ENCODE measurements at places on chromosomes 7 and 10.

- H3K4me1 ChIP-seq, result peaks cover 11% of the 10 kb centered on the region
- no peak overlapping the region for H3K4me3 ChIP-seq
- H3K36me3 ChIP-seq, result peaks cover 37% of the 10 kb centered on the region
- DNase-seq, result no peak
- H3K27ac ChIP-seq, result no peak overlapping the region
- H3K27me3 ChIP-seq, result no peaks in the 10 kb centered on the region
Observed at GRCh38 chr10:100923580-100923979, 10.8 kb downstream of the SLF2 start.

- H3K36me3 ChIP-seq, result peaks cover 2% of the 10 kb centered on the region
- DNase-seq, result no peak
- H3K4me1 ChIP-seq, result no peaks in the 10 kb centered on the region
- no peaks in the 10 kb centered on the region for H3K27me3 ChIP-seq
Observed at GRCh38 chr7:117848941-117849340, 24.3 kb downstream of the CTTNBP2 start.

GRCh38 chr7:19920166-19920565 lies 146.7 kb upstream of the TMEM196 start:
- H3K36me3 ChIP-seq, result no peaks in the 10 kb centered on the region
- no peak overlapping the region for H3K4me3 ChIP-seq
- H3K27ac ChIP-seq, result no peak overlapping the region
- H3K27me3 ChIP-seq, result peaks cover 2% of the 10 kb centered on the region
- H3K4me1 ChIP-seq, result peaks cover 25% of the 10 kb centered on the region

DNA sequence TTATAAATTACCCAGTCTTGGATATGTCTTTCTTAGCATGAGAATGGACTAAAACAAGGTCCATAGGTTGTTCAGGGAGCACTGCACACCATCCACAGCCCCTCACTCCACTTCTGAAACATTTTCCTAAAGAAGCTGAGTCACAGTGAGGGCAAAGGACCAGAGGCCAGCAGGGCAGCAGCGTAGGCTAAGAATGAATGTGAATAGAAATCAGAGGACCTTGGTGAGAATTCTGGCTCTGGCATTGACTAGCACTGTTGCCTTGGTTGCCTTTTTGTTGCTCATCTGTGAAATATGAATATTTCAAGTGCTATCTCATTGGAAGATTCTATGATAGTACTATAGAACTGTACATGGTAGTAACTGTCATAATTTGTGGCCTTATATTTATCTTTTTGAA lies 41.7 kb upstream of the TOMM7 start:
- no peak overlapping the region for H3K27ac ChIP-seq
- no peaks in the 10 kb centered on the region for H3K27me3 ChIP-seq
- no peak overlapping the region for H3K4me3 ChIP-seq

DNA sequence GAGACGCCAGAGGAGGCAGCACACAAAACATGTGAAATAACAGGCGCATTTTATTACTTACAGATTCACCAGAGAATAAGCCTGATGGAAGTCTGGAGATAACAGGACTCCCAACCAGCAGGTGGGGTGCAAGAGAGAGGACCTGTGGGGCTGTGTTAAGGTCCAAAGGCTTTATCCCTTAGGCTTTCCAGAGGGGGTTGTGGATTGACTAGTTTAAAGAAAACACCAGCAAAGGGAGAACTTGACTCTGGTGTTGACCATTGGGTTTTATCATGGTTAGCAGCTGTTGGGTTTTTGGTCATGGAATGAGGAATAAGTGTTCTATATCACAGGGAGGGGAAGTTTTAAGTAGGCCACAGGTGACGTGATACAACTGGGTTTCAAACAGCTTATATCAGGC lies 1.6 kb upstream of the CRPPA start:
- DNase-seq, result no peak
- no peak overlapping the region for H3K27ac ChIP-seq
- H3K36me3 ChIP-seq, result peaks cover 1% of the 10 kb centered on the region
- no peaks in the 10 kb centered on the region for H3K27me3 ChIP-seq
- H3K4me1 ChIP-seq, result peaks cover 30% of the 10 kb centered on the region

DNA sequence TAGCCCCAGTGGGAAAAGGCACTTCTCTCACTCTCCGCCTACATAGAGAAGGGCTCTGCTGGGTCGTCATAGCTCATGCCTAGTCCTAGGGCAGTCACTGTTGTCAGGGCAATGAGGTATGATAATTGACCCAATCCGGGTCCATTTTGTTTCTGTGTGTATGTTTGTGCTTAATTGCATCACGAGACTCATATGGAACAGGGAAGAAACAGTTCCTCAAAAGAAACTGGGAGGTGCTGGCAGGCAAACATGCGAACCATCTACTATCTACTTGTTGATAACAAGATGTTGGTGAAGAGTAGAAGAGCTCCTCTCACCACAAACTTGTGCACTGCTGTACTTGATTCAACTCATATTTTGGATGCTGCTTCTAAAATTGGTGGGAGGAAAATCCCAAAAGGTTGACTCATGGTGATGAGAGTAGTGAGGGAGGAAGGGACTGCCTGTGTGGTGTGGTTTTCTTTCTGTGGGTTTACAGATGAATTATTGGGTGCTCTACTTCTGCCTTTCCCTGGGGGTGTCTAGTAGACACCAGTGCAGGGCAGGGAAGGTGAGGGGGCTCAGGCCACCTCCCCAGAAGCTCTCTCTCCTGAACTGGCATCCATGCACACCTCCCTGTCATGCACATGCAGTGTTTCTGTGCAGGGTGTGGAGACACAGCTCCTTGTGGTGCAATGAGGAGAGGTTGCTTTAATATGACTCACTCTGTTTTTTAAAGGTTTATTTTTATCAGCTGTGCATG lies 29.4 kb downstream of the LSMEM1 start:
- H3K4me3 ChIP-seq, result no peak overlapping the region
- no peaks in the 10 kb centered on the region for H3K36me3 ChIP-seq
- peaks cover 14% of the 10 kb centered on the region for H3K4me1 ChIP-seq
- no peak for DNase-seq
- no peak overlapping the region for H3K27ac ChIP-seq

- H3K4me3 ChIP-seq, result no peak overlapping the region
- H3K27ac ChIP-seq, result no peak overlapping the region
- peaks cover 1% of the 10 kb centered on the region for H3K27me3 ChIP-seq
- peaks cover 1% of the 10 kb centered on the region for H3K36me3 ChIP-seq
- H3K4me1 ChIP-seq, result peaks cover 6% of the 10 kb centered on the region
Observed at GRCh38 chr7:1430056-1430845, 29.0 kb downstream of the MICALL2 start.

DNA sequence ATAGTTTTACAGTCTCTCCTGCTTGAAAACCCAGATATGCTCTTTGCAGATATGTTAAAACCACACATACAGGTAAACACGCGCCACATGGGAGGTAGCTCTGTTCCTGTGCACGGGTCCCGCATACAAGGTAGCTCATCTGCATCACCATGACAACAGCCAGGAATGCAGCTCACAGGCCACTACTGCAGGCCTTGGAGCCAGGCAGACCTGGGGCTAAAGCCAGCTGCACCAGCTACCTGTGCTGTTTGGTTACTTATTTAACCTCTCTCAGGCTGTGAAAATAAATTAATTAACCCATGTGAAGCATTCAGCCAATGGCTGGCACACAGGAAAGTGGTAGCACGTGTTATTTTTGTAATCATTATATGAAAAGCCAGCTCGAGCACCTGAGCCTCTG lies 428.3 kb downstream of the TNS3 start:
- H3K4me3 ChIP-seq, result no peak overlapping the region
- peak overlapping the region; percentile 50 for H3K27ac ChIP-seq
- H3K4me1 ChIP-seq, result peaks cover 21% of the 10 kb centered on the region
- DNase-seq, result no peak

Data from chondrocyte (in vitro differentiated cells).